ENCODE measurements at places on chromosomes 2 and 18.

DNA sequence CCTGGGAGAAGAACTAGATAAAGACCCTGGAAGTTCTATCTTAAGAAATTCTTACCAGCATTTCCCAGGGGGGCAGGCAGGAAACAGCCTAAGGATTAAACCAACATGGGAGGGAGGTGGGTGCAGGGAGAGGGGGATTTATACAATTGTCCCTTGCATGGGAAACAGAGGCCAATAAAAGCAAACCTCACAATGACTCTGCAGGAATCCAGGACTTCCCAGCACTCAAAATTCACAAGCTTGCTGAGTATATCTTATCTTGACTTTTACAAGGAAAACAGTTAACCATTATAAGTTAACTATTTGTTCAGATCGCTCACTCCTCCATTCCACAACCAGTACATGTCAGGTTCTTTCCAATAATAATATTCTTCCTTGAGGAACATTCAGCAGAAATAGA is 241.3 kb downstream of the MREG start:
- peak; percentile 83 for DNase-seq
- no peaks in the 10 kb centered on the region for H3K27me3 ChIP-seq
- peak overlapping the region; percentile 64 for H3K27ac ChIP-seq
- H3K4me1 ChIP-seq, result peaks cover 32% of the 10 kb centered on the region
- H3K36me3 ChIP-seq, result no peaks in the 10 kb centered on the region

- peaks cover 9% of the 10 kb centered on the region for H3K27me3 ChIP-seq
- no peak overlapping the region for H3K27ac ChIP-seq
- no peaks in the 10 kb centered on the region for H3K36me3 ChIP-seq
Measured at GRCh38 chr2:174708713-174709112, 55.6 kb downstream of the CHRNA1 start.

DNA sequence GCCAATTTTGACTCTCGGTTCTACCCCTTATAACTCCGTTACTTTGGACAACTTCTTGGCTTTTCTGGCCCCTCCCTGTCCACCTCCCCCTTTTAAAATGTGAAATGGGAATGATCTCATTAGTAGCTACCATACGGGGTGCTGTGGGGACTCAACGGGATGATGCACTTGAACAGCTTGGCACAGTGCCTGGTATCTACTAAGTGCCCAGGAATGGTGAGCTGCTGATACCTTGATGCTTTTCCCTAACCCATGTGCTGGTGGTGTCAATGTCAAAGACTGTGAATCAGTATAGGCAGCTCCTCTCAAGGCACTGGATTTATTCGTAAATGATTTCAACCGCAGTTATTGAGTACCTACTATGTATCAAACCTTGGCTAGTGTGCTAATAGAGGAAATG is 204.2 kb downstream of the LOXHD1 start:
- H3K4me3 ChIP-seq, result no peak overlapping the region
- no peaks in the 10 kb centered on the region for H3K27me3 ChIP-seq
- H3K36me3 ChIP-seq, result no peaks in the 10 kb centered on the region
- H3K27ac ChIP-seq, result no peak overlapping the region
- H3K4me1 ChIP-seq, result no peaks in the 10 kb centered on the region

- peak within 1 kb of the TSS; percentile 87 for H3K27ac ChIP-seq
- no peaks in the 10 kb centered on the region for H3K27me3 ChIP-seq
- H3K4me3 ChIP-seq, result peak within 1 kb of the TSS; percentile 96
- peak; percentile 97 for DNase-seq
- no peaks in the 10 kb centered on the region for H3K36me3 ChIP-seq
- peaks cover 12% of the 10 kb centered on the region for H3K4me1 ChIP-seq
Measured at GRCh38 chr2:210171309-210172218, at the start of gene KANSL1L. KANSL1L (minus strand) TSS chr2:210171409; CDS start chr2:210154582, 16,827 bp downstream.

DNA sequence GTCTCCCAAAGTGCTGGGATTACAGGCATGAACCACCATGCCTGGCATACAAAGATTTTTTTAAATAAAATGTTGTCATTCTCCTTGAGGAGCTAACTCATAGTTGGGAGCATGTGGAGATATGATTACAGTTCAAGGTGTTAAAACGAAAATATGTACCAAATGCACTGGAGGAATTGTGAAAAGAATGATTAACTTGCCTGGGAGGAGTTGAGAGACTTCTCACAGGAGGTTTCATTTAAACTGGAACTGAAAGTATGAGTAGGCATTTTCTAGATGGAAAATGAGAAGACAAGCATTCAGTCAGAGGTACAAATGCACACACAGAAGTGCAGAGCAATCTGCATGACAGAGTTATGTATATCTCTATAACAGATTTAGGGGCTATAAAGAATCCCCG is 126.6 kb upstream of the PDE1A start:
- no peak for DNase-seq
- H3K4me3 ChIP-seq, result no peak overlapping the region
- H3K4me1 ChIP-seq, result peaks cover 3% of the 10 kb centered on the region
- H3K36me3 ChIP-seq, result no peaks in the 10 kb centered on the region
- no peak overlapping the region for H3K27ac ChIP-seq
- no peaks in the 10 kb centered on the region for H3K27me3 ChIP-seq

DNA sequence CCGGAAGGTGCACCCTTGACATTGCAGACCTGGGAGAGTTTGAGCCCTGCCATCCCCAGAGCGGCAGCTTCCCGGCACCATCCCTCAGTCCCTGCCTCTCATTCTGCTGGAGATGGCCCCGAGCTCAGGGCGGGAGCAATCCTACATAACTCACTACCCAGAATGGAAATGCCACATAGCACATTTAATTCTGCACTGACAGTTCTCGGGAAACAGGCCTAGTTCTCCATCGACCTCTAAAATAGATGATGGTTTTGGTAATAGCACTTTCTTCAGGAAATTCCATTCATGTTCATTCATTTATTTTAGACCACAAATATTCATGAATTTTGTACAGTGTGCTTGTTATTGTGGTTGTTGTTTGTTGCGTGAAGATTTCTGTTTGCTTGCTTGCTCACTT is 92.9 kb upstream of the SLC14A2 start:
- H3K4me1 ChIP-seq, result no peaks in the 10 kb centered on the region
- no peaks in the 10 kb centered on the region for H3K27me3 ChIP-seq
- no peak overlapping the region for H3K4me3 ChIP-seq
- no peak overlapping the region for H3K27ac ChIP-seq
- H3K36me3 ChIP-seq, result no peaks in the 10 kb centered on the region
- no peak for DNase-seq

DNA sequence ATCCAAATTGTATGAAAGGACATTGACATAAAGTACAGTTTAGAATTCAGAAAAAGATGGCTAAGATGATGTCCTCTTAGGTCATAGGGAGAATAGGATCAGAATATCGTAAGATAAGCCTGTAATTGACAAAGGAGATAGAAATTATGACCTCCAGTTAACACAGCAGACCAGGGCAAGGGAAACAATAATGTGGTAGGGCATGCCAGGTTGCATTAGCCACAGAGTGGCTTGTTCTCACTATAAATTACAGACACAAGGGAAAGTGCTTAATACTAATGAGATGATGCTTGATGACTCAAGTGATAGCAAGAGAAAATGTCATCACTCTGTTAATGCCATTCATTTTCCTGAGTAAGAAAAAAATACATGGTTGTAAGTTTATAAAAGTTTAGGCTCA is 48.9 kb upstream of the LRP1B start:
- DNase-seq, result no peak
- H3K4me3 ChIP-seq, result no peak overlapping the region
- no peaks in the 10 kb centered on the region for H3K4me1 ChIP-seq
- no peaks in the 10 kb centered on the region for H3K27me3 ChIP-seq

GRCh38 chr18:46019936-46020335 is 52.1 kb downstream of the PSTPIP2 start:
- no peak overlapping the region for H3K4me3 ChIP-seq
- no peak for DNase-seq
- no peaks in the 10 kb centered on the region for H3K36me3 ChIP-seq
- no peaks in the 10 kb centered on the region for H3K4me1 ChIP-seq
- H3K27ac ChIP-seq, result no peak overlapping the region

- peak overlapping the region; percentile 98 for H3K4me3 ChIP-seq
- no peaks in the 10 kb centered on the region for H3K27me3 ChIP-seq
- DNase-seq, result no peak
- peak overlapping the region; percentile 1 for H3K27ac ChIP-seq
- H3K4me1 ChIP-seq, result peaks cover 5% of the 10 kb centered on the region
- H3K36me3 ChIP-seq, result peaks cover 3% of the 10 kb centered on the region
Measured at GRCh38 chr2:32627441-32627813, 423 bp upstream of the TTC27 start.

DNA sequence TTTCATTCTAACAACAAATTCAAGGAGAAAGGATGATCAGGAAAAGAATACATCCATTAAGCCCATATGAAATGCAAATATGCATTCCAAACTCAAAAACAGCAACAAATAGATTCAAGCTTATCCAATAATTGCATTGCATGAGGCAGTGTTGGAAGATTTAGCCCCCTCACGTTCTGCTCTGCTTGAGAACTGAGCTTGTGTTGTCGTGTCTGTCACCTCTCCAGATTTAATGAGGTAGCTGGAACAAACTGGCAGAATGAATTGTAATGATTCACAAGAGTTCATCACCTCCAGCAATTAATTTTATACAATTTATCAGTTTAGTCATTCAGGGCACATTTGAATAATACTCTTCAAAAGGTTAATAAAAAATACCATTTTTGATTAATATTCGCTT is 54.8 kb downstream of the AP1S3 start:
- H3K4me1 ChIP-seq, result no peaks in the 10 kb centered on the region
- DNase-seq, result no peak
- H3K4me3 ChIP-seq, result no peak overlapping the region
- H3K27me3 ChIP-seq, result no peaks in the 10 kb centered on the region
- H3K27ac ChIP-seq, result no peak overlapping the region

GRCh38 chr18:26911840-26912239 is 46.3 kb upstream of the AQP4 start:
- no peak overlapping the region for H3K27ac ChIP-seq
- no peak overlapping the region for H3K4me3 ChIP-seq
- no peak for DNase-seq
- no peaks in the 10 kb centered on the region for H3K4me1 ChIP-seq

- no peak for DNase-seq
- no peak overlapping the region for H3K27ac ChIP-seq
- no peaks in the 10 kb centered on the region for H3K36me3 ChIP-seq
- H3K27me3 ChIP-seq, result no peaks in the 10 kb centered on the region
- H3K4me3 ChIP-seq, result no peak overlapping the region
- H3K4me1 ChIP-seq, result peaks cover 15% of the 10 kb centered on the region
Measured at GRCh38 chr2:207235621-207236020, 69.9 kb upstream of the KLF7 start.

- no peaks in the 10 kb centered on the region for H3K4me1 ChIP-seq
- H3K4me3 ChIP-seq, result no peak overlapping the region
- no peak overlapping the region for H3K27ac ChIP-seq
- no peaks in the 10 kb centered on the region for H3K36me3 ChIP-seq
- no peaks in the 10 kb centered on the region for H3K27me3 ChIP-seq
Measured at GRCh38 chr2:30371772-30372373, 75.2 kb upstream of the LCLAT1 start.

DNA sequence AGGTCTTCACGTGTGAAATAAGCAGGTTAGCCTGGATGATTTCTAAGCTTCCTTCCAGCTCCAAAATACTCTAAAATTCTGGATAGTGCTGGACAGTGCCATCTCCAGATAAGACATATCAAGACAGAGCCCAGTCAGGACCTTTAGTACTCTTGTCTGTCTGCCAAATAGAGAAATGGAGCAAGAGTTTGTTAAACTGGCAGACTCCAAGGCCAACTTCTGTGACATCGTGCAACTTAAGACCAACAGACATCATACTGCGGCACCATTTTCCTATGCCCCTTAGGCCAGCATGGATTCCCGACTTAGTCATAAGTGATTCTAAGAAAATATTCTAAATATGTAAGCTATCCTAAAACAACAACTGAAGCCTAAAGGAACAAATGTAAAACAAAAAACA is 118.6 kb downstream of the RBMS1 start:
- no peak for DNase-seq
- H3K4me1 ChIP-seq, result peaks cover 97% of the 10 kb centered on the region
- no peak overlapping the region for H3K4me3 ChIP-seq
- H3K27ac ChIP-seq, result peak overlapping the region; percentile 85
- H3K36me3 ChIP-seq, result no peaks in the 10 kb centered on the region
- no peaks in the 10 kb centered on the region for H3K27me3 ChIP-seq

DNA sequence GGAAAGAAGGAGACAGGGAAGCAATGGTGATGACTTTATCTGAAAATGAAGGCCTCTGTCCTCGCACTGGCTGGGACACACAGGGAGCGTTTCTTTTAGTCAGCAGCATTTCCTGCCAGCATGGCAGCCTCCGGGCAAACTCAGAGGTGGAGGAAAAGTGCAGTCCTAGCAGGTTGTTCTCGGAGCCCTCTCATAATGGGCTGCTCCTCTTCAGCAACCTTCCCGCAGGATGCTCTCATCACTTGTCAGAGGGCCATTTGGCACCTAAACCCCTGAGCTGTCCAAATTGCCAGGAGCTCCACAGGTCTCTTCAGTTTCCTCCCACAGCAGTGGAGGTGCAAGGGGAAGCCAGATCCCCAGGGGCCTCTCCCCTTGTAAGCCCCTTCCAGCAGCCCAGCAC is 6.2 kb downstream of the STK39 start:
- peaks cover 21% of the 10 kb centered on the region for H3K4me1 ChIP-seq
- no peak overlapping the region for H3K4me3 ChIP-seq

DNA sequence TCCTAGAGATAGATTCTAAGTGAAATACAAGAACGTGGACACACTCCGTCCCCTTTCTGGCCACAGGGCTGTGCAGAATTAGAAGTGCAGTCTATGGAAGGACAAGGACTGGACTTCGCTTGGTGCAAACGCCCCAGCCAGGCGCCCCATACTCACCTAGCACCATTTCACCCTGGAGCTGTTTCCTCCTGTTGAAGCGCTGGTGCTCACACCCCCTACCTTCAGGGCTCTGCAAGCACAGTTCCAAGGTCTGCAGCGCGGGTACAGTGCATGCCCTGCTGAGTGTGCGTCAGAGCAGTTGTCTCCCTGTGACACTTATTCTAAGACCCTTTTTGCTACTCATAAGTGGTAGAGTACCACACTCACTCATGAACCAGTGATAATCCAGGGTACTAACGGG is 3.0 kb downstream of the HPCAL1 start:
- H3K27me3 ChIP-seq, result no peaks in the 10 kb centered on the region
- H3K36me3 ChIP-seq, result no peaks in the 10 kb centered on the region
- H3K27ac ChIP-seq, result no peak overlapping the region
- no peak overlapping the region for H3K4me3 ChIP-seq
- DNase-seq, result no peak

DNA sequence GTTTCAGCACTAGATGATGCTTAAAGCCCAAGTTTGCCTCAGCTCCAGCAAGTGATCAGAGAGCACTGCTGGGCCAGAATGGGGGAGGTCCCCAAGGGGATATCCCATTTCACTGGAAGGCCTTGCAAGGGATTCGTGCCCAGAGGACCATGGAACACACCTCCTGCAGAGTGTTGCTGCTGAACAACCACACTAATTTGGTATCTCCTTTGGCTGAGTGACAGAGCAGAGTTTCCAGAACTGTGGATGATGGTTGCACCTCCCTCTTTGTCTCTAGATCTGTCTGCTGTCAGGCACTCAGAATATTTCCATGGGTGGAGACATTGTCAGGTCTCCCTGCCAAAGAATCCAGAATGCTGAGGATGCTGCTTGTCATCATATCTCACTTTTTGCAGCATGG is 484.8 kb upstream of the NETO1 start:
- H3K4me3 ChIP-seq, result no peak overlapping the region
- no peak overlapping the region for H3K27ac ChIP-seq
- H3K27me3 ChIP-seq, result no peaks in the 10 kb centered on the region
